Activated gamma-delta T cell treated with Interleukin-2 at 50 U/mL for 16 hours (primary cell): ENCODE measurements at places on chromosomes 1 and 21.

DNA sequence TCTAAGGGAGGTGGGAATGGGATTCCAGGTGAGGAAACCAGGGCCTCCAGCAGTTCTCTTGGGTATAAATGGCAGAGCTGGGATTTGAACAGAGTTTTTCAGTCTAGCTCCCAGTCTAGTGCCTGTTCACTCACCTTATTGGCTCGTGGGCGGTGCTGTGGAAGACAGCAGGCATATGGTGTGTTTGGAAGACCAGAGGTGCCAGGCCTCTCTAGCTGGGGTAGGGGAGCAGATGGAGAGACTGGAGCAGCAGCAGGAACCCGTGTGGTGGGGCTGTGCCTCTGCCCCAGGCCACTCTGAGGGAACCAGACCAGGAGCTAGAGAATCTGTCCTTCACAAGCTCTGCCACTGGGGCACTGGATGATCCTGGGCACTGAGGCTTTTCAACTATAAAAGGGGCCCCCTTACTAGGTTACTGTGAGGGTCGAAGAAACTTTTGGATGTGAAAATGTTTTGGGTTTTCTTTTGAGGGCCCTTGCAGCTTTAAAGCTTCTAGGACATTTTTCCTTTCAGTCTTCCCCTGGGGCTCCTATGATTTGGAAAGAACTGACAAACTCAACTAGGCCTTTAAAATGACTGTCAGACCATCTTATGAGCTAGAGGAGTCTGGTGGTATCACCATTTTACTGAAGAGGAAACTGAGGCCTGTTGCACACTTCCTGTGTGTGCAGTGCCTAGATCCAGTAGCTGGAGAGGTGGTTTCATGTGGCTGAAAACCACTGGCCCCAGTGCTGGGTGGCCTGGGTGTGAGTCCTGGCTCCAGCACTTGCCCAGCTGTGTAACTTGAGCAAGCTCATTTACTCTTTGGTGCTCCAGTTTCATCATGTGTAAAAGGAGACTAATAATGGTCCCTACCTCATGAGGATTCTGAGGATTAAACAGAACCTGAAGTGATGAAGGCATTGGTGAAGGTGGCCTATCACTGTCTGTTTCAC is 6.1 kb downstream of the DMRTB1 start:
- no peak for DNase-seq

DNA sequence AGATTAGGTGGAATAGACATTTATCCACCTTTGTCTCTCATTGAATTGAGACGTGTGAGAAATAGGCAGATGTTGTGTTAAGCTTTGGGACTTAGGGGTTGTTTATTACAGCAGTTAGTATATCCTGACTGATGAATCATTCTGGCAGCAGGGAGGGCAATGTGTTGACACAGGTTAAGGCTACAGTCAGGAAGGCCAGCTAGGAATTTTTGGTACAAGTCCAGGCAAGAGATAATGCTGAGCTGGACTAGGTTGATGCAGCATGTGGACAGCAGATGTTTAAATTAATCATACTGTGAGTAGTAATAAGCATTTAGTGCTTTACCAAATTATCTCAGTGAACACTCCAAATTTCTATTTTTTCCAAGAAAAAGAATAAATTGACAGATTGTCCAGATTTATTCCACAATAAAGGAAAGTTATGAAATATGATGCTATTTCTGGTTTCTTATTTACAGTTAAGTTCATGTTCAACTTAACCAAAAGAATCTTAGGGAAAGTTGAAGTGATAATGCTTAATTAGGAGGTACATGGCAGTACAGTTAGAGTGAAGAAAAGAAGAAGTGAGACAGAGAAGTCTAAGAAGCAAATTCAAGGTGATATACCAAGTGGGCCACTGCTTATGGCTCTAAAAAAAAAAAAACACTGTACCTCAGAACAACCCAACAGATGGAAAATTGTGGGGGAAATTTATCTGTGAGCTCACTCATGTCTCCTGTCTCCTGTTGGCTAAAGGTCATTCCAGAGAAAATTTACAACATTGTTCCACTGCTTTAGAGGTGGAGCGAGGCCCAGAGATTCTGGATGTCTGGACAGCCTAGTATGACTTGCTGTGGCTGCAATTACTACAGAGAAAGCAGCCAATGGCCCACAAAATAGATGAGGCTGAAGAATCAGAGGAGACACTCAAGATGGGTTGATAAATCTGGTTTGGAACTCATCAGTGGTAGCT is 102.7 kb upstream of the C21orf91 start:
- DNase-seq, result no peak

DNA sequence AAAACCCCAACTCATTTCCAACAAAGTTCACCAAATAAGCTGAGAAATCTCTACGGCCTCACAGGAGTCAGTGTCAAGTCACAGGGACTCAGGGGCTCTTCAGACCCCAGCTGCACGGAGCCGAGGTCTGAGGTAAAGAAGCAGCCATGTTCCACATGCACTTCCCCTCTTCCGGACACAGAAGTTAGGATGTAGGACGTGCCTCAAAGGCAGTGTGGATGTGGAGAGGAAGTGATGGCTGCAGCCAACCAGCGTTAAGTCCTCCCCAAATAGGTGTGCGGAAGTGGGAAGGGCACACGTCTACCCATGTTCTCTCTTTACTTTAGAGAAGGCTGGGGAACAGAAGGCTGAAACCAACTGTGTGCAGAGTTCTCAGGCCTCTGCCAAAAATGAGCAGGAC is 14.6 kb upstream of the NCF2 start:
- no peak for DNase-seq

- DNase-seq, result no peak
These were observed 15.2 kb downstream of the GIPC2 start for GRCh38 chr1:78060857-78061563.

DNA sequence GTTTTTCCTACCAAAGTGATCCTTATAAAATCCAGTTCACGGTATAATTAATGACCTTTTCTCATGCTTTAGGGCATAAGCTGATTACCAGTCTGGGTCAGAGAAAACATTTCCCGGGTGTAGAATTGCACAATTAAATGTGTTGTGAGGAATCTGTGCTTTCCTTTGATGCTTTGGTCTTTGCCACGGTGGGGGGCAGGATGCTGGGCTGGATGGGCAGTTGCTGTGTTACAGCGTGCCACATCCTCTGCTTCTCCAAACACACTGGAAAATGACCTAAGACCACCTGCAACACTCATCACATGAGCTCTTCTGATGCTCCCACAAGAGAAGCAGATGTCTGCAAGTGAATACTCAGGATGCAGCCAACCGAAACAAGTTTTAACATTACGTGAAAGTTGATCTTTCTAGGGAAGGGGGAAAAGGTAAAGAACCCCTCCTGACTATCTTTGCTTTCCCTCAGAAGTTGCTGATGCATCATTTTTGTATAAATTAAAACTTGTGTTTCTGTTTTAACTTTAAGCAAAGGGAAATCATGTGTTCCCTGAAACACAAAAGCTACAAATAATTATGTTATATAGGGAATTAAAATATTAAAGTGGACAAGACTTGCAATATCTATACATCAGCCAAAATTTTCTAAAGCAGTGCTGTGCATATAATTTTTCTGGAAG is 515.3 kb upstream of the NR5A2 start:
- DNase-seq, result no peak

DNA sequence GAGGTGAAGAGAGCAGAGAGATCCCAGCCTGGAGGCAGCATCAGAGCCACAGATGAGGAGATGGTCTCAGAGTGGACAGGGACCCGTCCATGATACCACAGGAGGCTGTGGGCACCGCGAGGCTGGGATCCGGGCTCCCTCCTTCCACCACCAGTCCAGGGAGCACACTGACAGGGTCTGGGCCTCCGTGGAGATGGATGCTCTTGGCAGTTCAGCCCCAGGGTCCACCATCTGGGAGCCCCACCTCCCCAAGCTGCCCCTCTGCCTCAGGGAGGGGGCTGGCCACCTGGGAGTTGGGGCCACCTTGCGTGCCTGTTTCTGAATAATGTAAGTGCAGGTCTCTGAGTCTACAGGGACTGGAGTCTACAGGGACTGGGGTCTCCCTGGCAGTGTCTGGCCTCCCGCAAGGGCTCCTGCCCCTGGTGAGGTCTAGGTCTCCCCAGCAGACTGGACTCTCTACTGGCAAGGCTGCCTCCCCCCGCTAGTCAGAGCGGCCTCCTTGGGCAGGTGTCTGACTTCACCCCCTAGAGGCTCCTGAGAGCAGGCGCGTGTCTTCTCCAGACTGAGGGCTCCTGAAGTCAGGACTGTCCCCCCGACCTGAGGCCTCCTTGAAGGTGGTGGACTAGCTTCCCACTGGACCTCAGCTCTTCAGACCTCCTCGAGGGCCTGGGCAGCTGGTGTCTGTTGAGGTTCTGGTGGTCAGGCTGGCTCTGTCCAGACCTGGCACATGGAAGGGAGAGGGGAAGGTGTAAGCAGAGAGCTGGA is 218.5 kb downstream of the PTPRU start:
- DNase-seq, result no peak

- DNase-seq, result no peak
These were observed 7.8 kb upstream of the RIPK4 start for GRCh38 chr21:41774467-41775148.

- no peak for DNase-seq
These were observed 50.5 kb downstream of the MORN1 start for GRCh38 chr1:2340918-2341254.

GRCh38 chr1:75412616-75413015 is 198.3 kb downstream of the SLC44A5 start:
- DNase-seq, result no peak

GRCh38 chr1:231724876-231725647 is 98.5 kb downstream of the DISC1 start:
- no peak for DNase-seq

DNA sequence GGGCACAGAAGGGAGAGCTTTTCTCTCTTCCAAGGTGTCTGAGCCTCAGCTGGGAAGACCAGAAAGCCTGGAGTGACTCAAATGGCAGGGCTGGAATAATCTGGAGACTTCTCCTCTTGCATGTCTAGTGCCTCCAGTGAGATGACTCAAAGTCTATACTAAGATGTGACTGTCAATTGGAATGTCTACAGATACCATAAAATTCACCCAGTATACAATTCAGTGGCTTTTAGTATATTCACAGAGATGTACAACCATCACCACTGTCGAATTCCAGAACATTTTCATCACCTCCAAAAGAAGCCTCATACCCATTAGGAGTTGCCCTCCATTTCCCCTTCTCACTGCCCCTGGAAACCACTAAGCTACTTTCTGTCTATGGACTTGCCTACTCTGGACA is 47.9 kb upstream of the CNN3 start:
- no peak for DNase-seq

- no peak for DNase-seq
These were observed 105.7 kb upstream of the USP24 start for GRCh38 chr1:55320891-55321290.
